Epithelial cell of esophagus (primary cell): ENCODE measurements at places on chromosomes 2 and 18.

DNA sequence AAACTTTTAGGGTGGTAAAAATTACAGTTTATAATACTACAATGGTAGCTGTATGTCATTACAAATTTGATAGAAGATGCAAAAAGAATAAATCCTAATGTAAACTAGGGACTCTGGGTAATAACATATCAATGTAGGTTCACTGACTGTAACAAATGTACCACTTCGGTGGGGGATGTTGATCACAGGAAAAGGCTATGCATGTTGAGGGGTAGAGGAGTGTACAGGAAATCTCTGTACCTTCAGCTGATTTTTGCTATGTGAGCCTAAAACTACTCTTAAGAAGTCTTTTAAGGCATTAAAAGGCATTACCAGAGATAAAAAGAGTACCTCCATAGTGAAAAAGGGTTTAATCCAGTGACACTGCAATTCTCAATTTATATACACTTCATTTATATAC is 25.0 kb downstream of the TRIP12 start:
- no peak for DNase-seq

DNA sequence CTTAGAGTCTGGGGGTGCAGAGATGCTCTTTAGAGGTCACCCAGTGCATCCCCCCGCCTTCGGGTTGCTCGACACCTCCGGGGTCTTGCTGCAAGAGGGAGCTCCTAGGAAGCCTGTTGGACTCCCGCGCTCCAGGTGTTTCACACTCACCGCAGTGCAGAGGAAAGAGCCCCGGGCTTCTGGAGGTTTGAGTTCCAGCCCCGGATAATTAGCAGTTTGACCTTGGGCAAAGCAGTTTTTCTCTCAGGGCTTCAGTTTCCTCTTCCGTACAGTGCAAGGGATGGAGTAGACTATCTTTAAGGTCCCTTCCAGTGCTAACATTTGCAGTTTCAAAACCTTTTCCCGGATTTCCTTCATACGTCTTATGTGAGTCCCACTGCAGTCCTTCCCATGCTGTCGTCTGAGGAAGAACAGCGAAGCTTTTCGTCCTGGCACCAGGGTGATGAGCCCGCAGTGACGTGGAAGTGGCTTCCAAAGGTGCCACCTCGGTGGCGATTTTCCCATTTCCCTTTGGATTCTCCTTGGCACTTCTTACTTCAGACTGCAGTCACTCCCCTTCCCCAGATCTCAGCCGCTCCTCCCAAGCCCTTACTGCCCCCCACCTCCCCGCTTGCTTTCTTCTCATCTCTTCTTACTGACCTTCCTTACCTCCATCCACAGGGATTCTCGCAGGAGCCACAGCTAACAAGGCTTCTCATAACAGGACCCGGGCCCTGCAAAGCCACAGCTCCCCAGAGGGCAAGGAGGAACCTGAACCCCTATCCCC is 585 bp downstream of the PNKD start:
- DNase-seq: no peak

DNA sequence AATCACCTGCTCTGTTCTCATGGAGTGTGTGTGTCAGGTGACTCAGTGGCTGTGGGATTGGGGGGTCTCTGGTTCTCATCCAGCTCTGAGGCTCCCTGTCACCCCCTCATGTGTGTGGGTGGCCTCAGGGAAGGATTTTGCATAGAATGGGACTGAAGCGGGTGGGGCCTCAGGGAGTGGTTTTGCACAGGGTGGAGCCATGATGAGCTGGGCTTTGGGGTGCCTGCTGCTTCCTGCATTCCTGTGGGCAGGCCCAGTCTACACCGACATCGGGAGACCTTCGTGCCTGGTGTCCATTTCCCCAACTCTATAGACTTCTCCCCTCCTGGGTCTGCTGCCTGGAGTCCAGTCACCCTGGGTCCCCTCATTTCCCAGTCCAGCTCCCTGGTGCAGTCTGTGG is 59.7 kb downstream of the VAPA start:
- DNase-seq: no peak

- DNase-seq: peak; percentile 6
These were observed 110.6 kb downstream of the TMEM182 start for GRCh38 chr2:102872388-102872787.

GRCh38 chr2:78202366-78202765 is 680.2 kb upstream of the LRRTM4 start:
- no peak for DNase-seq

DNA sequence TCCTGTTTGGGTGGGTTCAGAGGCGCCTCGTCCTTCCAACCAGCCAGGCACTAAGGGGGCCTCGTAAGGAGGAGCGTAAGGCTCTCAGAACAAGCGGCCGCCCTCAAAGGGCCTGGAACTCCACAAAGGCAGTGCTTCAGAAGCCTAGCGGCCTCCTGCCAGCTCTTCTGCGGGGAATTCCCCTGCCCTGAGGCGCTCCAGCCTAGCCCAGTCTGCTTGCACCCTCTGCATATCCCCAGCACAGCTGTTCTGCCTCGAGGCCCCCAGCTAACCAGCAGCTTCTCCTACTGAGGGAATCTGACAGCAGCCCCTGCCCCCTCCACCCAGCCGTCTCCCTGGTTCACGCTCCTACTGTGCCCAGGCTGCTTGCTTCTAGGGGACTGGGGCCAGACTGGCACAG is 265.9 kb downstream of the TFCP2L1 start:
- DNase-seq: peak; percentile 25

GRCh38 chr2:33512112-33512511 is 35.7 kb downstream of the RASGRP3 start:
- DNase-seq: no peak

DNA sequence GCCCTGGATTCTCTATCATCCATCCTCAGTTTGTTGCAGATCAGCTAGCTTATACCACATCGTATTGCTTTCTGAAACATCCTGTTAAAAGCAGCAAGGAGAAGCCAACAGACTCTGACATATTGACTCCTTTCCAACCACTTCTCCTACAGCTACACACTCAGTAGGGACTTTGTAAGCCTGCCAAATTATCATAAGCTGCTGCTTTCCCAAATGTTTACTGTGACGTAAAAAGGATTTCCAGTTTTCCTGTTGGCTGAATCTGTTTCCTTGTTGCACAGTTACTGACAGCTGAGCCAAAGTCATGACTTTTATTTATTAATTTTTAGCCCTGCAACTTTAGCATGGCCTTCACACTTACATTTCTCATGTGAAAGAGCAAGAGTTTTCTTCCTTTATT is 294.3 kb downstream of the KCNJ3 start:
- DNase-seq: no peak

GRCh38 chr18:62781893-62782292 is 66.6 kb downstream of the PHLPP1 start:
- DNase-seq: peak; percentile 93

DNA sequence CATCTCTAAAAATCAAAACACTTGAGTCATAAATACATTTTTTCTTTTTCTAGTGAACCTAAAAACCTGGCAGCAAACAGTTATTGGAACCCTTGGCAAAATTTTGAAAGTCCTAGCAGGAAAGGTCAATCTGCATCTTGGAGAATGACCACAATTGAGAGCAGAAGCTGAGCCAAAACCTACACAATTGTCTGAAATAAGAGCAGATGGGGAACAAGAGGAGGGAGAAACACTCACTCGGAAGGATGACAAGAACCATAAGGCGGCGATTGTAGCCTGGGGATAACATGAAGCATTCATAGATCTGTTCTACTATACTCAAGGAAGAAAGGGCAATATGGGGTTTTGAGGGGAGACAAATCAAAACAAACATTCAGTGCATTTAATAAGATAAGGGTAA is 117.0 kb downstream of the CHN1 start:
- DNase-seq: no peak

DNA sequence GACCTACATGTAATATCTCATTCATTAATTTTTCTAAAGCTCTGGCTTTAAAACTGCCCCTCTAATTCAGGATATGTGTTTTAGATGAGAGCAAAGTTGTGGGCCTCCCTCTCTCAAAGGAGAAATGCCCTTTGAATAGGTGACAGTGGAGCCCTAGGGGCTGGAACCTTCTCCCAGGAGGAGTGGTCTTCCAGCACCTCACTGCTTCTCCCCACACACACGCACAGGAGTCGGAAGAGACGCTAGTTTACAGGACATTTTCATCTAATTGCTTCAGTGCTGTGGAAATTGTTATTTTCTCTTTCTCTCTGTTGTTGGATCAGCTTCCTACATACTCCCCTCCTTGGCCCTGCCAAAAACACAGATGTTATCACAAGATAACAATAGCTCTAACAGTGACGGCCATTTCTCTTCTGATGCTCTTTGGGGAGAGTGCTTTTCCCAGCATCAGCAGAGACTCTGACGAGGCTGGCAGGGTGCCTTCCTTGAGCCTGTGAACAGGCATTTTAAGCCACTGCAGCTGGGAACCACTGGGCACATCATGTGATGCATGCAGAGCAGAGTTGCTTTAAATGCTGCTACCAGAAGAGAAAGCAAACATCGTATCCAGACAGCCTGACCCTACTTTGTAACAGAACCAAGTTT is 209.4 kb upstream of the SP5 start:
- DNase-seq: no peak
